Stimulated activated CD8-positive, alpha-beta memory T cell treated with anti-CD3 and anti-CD28 coated beads, Interleukin-15, amount 100 ng/mL, for 24 hours (primary cell): ENCODE measurements at places on chromosomes 1 and 21.

GRCh38 chr1:203649551-203649998 lies 22.9 kb downstream of the ATP2B4 start:
- DNase-seq = no peak

GRCh38 chr1:31032266-31032665 lies 33.3 kb downstream of the PUM1 start:
- no peak for DNase-seq

DNA sequence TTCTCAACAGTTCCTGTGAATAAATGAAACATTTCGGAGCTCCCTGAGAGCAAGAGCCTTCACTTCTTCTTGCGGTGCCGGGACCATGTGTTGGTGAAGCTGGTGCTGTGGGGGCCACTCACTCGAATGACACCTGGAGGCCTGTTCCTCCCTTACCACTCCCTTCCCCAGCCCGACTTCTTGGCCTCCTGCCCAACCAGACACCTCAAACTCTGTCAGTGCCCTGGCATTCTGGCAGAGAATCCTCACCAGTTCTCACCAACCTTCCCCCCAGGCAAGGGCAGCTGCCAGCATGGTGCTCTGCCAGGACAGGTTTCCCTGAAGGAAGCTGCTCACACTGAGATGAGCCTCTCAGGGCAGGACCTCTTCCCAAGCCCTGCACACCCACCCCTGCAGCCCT lies 68.3 kb downstream of the MPZL1 start:
- DNase-seq = no peak

DNA sequence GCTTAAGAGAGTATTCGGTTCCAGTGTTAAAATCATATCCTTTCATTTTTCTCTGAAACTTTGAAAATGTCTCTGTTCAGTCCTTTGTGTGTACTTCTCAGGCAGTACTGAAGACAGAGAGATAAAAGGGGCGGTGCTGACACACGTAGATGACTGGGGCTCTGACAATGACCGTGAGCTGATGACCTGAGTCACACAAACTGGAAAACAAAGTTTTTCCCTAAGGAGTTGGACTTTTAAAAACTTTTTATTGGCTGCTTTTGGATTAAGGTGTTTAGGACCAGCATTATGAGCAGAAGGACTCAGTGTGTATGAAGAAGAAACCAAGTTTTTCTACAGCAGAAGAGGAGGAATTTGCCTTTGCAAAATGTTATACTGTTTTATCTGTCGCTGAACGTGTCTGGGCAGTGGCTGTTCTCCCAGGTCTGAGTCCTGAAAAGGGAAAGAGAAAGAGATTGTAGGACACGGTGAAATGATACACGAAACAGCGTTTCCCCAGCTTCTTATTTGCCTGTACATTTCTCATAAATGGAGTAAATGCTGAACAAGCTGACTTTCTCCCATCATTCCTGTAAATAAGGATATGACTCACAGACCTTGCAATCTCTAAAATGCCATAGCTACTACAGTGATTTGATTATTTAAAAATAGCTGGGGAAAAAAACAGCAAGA lies 51.5 kb downstream of the MAP3K7CL start:
- no peak for DNase-seq

DNA sequence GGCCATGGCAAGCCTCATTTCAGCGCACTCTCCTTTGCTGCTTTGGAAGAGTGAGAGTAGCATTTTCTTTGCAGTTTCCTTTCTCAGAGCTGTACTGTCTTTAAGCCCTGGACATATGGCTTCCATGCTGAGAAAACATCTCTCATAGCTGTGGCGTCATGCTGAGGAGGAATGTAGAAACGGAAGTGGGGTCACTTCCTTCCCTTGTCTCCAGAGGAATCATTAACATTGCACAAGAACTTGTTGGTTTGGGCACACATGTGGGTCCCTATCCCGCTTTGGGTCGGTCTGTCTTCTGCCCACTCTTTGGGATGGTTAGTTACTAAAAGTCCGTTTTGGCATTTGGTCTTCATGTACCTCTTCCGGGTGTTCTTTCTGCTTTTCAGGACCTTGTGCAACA lies 5.6 kb downstream of the MFN2 start:
- DNase-seq = no peak

GRCh38 chr1:237470712-237471338 lies 419.9 kb downstream of the ZP4 start:
- DNase-seq = no peak

GRCh38 chr21:45639206-45640000 lies 4.1 kb upstream of the PCBP3 start:
- DNase-seq = no peak

GRCh38 chr21:45154511-45155508 lies 80.4 kb downstream of the ADARB1 start:
- no peak for DNase-seq

DNA sequence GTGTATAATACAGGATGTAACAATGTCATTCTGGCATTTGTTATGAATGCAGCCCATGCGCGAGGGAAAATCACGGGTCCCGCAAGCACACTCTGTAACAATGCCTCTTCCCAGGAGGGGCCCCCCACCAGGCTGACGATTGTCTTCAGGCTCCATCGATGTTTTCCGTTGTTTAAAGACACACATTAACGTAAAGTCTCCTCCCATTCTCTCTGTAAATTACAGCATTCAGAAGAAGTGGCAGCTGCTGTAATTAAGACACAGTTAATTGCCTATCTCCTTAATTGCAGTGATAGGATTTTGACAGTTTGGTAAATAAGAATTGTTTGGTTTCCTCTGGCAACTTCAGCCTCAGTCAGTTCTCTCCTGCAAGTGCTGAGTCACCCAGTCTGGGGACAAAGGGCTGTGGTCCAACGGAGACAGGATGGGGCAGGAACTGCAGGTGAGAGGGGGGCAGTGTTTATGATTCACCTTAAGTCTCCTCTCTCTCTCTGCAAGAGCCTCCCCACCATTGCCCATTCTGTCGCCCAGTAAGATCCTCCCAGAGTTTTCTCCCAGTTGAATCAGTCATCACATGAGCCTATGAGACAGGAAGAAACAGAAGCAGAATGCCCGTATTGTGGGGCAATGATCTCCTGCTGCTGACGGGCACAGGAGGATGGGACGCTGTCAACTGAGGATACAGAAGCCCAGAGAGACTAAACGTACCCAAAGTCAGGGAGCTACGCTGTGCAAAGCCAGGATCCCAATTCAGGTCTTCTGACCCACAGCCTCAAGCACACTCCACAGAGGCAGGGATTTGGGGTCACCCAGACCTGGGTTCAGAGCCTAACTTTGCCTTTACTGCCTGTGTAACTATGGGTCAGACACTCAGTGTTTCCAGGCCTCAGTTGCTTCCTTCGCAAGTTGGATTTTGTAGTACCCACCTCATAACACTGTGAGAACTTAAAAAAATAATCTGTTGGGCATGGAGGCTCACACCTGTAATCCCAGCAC lies 110.0 kb downstream of the ADSS2 start:
- no peak for DNase-seq

GRCh38 chr1:94866164-94866807 lies 46.1 kb downstream of the SLC44A3 start:
- no peak for DNase-seq

- peak; percentile 46 for DNase-seq
These were observed 950 bp upstream of the EVA1C start for GRCh38 chr21:32411350-32412161.

GRCh38 chr1:28510970-28511440 lies 5.2 kb downstream of the RCC1 start:
- no peak for DNase-seq

- DNase-seq = no peak
These were observed 776 bp downstream of the ITSN1 start for GRCh38 chr21:33642896-33643657.
